Activated CD4-positive, alpha-beta T cell treated with anti-CD3 and anti-CD28 coated beads, Interleukin-2, amount 50 U/mL, for 4 hours (primary cell): ENCODE measurements at places on chromosomes 3 and 15.
A peak's percentile ranks its signal among the peaks of the same experiment; 100 is the strongest.

DNA sequence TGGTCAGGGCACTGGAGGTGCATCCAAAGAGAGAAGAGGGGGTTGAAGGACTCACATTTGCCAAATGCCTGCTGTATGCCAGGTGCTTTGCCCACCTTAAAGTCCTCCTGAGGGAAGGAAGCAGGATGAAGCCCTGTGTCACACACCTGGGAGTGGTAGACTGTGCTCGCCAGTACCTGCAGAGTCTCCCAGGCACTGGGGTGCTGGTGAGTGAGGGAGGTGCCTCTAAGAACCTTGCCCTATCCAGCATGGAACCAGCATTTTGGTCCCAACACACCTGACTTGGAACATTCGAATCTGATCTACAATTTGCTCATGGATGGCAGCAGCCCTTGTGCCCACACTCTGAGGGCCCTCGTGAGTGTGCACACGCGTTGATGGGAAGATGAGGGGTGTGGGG, 76.7 kb downstream of the SEC22A start:
- DNase-seq, result no peak

- no peak for DNase-seq
Measured at GRCh38 chr15:31776039-31776438, 254.3 kb upstream of the CHRNA7 start.

DNA sequence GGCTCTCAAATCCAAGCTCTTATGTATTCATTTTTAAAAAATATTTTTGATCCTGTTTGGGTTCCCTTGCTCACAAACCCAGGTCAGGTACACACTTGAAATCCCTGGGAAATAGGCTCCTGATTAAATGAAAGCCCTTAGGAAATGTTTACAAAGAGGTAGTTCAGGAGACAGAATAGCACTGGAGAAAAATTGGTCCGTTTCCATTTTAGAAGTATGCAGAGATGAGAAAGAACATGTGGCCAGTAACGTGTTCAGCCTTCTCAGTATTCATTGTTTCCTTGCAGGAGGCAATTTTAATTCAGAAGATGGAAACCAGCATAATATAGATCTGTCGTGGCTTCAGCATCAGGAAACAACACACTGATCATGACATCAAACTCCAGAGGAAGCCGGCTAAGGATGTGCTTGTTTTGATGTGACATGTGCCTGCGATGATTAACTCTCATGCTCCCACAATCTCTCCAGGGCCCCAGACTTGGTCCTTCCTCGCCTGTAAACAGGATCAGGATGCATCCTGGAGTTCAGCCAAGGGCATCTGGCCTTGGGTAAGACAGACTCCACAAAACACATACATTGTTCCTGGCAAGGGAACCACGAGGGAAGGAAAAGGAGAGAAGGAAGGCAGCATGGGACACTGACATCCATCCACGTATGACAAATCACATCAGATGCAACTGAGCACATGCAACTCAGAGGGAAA, 350.5 kb upstream of the THBS1 start:
- DNase-seq, result no peak

DNA sequence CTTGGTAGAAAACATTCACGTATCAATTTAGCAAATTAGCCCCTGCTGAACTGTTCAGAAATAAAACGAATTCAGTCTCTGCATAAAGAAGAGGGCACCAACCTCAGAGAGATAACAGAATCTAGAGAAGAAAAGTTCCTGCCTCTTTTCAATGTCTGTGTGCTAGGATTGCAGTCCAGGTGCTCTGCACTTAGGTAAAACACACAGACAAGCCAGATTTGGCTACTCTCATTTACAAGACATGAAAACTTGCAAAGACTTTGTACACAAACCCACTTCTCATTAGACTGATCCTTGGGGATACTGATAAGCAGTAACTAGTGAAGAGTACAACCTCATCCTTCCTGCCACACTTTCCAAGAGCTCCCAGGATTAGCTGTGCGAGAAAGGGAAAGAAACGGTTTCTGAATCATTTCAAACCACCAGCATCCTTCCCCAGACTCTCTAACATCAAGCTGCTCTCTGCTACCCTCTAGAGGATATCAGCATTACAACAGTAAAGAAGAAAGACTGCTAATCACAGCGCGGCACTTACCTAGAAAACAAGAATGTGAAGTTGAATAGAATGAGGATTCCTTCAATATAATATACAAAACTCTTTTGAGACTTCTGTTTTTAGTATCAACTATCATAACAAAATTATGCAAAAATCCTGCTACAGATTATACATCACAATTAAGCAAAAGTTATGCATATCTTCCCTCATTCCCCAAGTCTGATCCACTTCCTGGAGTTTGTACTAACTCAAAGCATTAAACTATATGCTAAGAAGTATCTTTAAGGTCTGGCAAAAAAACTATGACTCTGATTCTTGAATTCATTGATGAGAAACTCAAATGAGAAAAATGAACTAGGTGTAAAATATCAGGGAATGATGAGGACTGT, 306.4 kb downstream of the MAGI1 start:
- DNase-seq, result no peak

- DNase-seq, result no peak
Measured at GRCh38 chr3:2023959-2024358, 74.7 kb upstream of the CNTN4 start.

DNA sequence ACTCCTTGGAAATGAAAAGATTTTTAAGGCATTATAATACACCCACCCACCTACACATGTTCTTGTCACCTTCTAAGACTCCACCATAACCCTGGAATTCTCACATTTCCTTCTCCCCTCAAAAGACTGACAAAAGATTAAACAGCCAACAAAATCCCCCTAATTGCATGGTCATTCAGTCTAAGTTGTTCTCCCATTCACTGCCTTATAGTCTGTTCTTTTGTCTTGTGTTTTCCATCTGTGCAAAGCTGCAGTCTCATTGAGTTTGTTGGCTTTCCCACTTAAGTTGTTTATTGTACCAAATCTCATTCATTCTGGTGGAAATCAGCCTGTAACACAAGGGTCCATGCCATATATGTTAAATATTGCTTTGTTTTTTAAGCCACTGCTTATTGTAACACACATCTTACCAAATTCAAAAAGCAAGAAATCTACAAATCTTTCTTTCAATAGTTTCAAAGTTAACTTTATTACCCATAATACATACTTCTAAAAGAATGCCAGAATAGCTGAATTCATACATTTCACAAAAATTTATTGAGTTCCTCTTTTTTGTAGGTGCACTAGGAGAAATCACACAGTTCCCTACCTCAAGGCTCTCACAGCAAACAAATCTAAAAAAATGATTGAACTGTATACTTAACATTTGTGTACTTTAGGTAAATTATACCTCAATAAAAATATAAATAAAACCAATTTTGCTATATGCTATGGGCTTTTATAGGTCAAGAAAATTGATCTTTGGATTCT, 2.4 kb upstream of the RCN2 start:
- DNase-seq, result no peak

DNA sequence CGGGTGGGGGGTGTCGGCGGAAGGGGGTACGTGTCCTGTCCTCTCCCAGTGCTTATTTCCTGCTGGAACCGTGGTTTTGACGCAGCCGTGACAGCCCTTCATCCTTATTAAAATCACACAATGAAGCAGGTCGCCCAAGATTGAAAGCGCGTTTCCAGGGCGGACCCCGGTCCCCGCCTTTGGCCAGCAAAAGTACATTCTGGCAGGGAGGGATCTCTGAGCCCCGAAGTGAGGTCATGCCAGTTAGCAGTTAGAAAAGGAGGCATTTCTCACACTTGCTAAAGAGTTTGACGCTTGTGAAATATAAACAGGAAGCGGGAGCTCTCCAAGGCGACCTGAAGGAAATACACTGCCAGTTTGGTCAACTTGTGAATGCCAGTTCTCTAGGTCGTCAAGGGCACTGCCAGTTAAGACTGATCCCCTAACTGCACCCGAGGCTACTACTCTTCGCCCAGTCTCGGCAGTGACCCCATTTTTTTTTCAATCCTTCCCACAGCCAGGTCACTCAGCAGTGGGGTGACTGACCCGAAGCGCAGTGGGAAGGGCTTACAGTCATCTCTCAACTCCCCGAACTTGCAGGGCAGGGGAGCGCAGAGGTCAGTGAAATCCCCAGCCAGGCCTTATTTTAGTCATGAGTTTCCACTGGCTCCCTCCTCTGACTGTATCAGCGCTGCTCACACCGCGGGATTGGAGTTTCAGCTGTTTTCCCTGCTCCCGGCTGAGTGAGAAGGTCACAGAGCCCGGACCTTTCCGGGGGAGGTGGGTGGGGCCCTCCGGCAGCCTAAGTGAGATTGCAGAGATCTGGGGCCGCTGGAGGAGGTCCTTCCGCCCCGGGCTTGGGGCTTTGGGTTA, 2.0 kb upstream of the BHLHE40 start:
- peak; percentile 32 for DNase-seq

- no peak for DNase-seq
Measured at GRCh38 chr3:172096881-172097420, 57.6 kb downstream of the FNDC3B start.

- DNase-seq, result no peak
Measured at GRCh38 chr3:55060896-55061719, 133.2 kb upstream of the LRTM1 start.

DNA sequence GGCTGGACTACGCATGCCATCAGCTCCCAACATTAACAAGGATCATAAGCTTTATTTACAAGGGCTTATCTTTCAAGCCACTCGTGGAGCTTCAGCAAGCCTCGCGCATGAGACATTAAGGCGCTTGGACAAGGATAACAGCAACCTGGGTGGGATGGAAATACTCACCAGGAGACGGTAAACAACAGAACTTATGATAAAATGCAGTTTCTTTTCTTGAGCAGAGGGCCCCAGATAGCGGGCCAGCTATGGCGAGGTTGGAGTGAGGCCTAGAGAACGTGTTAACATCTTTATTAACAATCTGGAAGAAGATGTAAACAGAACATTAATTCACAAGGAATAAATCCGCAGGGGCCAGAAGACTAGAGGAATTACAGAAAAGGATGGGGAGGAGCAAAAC, 158.2 kb downstream of the NTRK3 start:
- DNase-seq, result no peak

DNA sequence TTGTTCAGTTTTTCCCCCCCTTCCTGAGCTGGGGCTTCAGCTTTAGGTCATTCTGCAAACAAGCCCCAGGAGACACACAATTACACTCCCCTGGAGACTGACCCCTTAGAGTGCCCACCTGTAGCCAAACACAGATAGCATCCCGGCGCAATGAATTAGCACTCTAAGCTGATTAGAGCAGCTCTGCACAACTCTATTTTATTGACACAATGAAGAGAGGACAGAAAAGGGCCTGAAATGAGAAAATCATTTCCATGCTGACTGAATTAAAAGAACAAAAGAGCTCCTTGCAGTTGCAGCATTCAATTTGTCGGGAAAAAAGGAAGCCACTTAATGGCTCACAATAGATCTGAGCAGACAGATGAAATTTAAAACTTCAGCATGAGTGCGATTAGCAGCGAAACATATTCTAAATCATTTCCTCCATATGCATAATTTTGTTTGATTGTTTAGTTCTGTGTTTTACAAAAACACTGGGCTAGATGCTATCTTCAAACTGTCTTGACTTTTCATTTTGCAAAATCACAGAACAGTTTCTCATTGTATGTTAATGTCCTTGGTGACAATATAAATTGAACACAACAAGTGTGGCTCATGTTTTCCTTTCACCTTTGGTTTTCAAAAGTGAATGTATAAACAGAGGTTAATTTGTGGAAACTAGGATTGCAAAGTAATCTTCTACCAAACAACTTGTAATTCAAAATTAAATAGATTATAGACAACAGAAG, 308.6 kb downstream of the MECOM start:
- no peak for DNase-seq

DNA sequence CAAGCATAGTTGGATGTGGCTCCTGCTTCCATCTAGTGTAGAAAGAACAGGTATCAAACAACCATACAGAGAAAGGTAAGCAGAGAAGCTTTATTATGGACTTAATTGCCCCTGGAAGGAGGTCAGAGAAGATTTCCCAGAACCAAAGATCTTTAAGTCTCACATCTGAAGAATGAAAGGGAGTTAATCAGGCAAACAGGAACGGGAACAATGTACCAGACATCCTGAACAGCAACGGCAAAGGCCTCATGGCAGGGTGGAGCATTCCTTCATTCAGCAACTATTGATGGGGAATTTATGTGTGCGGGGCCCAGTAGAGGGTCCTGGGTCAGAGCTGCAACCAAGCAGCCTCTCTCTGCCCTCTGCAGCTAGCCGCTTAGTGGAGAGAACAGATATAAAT, 61.5 kb downstream of the LMCD1 start:
- DNase-seq, result no peak

- DNase-seq, result no peak
Measured at GRCh38 chr3:125067225-125067624, 11.4 kb upstream of the HEG1 start.

- DNase-seq, result no peak
Measured at GRCh38 chr15:96020133-96020532, 310.4 kb upstream of the NR2F2 start.

GRCh38 chr3:119469418-119470189, 841 bp downstream of the POGLUT1 start:
- no peak for DNase-seq

DNA sequence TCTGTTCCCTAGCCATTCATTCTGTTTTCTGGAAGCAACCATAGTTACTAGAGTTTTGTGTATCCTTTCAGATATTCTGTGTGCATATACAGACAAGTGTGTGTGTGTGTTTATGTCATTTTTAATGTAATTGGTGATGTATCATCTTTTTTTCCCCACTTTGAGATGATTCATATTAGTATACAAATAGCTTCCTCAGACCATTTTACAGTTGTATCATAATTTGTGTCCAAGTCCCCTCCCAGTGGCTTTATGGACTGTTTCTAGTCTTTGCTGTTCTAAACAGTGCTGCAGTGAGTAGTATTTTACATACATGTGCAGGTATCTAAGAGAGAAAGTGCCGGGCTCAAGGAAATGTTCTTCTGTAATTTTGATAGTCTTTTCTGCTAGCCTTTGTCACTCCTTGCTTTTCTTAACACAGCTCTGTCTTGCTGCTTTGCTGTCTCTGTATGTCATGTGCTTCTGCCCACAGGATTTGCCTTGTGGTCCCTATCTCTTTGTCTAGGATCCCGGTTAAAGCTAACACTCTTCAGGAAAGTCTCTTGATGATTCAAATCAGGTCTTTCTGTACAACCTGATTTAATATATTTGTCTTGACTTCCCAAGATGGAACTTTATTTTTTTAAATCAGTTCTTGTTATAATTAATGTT, 31.5 kb upstream of the FBXL22 start:
- no peak for DNase-seq

DNA sequence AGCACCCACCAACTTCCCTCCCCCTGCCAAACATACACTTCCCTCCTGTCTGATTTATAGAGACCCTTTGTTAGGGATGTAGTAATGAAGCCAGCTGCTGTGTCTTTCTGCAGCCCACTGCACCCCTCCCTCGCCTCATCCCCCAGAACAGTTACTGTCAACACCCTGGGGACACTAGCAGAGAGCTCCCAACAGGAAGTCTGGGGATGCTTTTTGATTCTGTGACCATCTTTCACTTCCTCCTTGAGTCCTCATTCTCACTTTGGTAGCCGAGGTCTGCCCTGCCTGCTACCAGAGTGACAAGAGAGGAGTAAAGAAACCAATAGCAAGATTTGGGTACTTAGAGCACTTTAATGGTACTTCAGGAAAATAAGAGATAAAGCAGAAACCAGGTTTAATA, 201.6 kb downstream of the SATB1 start:
- DNase-seq, result no peak

- DNase-seq, result no peak
Measured at GRCh38 chr15:89109238-89109637, 21.0 kb downstream of the ABHD2 start.
